ENCODE measurements at places on chromosomes 6 and 20.

DNA sequence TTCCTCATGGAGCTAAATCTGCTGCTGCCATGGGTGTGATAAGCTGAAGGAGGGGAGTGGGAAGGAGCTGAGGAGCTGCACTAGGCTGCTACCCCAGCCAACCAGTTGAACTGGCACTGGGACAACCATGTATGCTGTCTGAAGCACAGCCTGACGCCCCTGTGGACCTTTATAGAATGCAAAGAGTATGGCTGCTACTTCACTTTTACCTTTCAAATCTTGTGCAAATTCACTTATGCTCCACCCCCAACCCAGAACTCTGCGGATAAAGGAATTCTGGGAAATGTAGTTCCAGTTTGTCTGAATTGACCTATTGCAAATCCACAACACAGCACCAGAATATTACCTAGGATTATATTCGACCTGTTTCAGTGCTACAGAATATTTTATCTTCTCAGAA lies 217.4 kb upstream of the SLC35B3 start:
- DNase-seq = no peak

DNA sequence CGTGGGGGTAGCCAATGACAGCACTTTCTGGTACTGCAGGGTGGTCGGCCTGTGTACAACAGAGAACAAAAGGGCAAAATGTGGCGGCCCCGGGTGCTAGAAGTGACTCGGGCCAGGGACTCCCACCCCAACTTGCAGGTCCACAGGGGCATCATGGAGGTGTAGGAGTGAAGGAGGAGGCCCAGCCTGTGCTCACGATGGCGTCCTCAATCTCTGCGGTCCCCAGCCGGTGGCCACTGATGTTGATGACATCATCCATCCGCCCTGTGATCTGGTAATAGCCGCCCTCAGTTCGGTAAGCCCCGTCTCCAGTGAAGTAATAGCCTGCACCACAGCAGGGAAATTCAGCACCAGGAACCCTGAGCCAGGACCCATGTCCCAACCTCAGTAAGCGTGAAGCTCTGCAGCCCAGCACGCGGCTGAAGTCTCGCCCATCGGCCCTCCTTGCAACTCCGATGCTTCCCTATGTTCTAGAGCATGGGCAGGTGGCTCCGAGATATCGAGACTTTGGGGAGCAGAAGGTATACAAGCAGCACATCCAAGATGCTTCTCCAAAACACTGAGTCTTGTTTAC lies 20.2 kb upstream of the APMAP start:
- no peak for DNase-seq

DNA sequence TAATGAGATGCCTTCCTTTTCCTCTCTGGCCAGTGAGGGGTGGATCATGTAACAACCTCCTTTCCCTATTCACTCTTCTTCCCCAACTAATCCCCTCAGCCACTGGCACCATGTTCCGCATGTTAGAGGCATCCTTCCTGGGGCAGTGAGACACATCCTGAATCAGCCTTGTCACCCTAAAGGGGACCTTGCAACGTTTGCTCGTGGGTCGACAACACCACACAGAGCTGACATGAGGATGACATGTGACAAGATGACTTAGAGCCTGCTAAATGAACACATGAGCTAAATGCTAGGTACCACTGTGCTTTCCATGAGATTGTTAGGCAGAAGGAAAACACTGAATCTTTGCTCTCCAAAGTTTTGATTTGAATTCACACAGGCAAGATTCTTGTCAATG lies 129.2 kb downstream of the ATXN1 start:
- DNase-seq = no peak

GRCh38 chr6:34094474-34095135 lies 51.3 kb downstream of the GRM4 start:
- DNase-seq = no peak

DNA sequence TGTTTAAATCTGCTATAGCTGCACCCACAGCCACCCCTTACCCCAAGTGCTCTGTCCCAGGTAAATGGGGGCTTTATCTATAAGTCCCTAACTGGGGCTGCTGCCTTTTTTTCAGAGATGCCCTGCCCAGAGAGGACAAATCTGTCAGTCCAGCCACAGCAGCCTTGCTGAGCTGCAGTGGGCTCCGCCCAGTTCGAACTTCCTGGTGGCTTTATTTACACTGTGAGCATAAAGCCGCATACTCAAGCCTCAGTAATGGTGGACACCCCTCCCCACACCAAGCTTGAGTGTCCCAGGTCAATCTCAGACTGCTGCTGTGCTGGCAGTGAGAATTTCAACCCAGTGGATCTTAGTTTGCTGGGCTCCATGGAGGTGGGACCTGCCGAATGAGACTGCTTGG lies 505.2 kb downstream of the CBLN4 start:
- DNase-seq = no peak

DNA sequence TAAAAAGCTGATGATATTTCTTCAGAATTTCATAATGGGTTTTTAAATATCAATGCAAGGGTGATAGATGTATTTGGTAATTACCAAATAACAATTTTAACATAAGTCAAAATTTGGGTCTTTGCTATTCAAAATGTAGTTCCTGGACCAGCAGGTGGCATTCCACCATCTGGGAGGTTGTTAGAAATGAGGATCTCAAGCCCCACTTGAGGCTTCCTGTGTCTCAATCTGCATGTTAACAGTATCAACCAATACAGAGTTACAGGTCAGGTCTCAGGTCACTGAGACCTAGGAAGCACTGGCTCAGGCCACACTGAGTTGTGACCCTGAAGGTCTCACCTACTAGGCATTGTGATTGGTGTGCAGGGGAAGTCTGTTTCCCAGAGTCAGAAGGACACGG lies 57.2 kb upstream of the MTRF1L start:
- no peak for DNase-seq

- DNase-seq = peak; percentile 90
These were observed 47.3 kb upstream of the STXBP5 start for GRCh38 chr6:147156799-147157382.

- DNase-seq = no peak
These were observed 288.8 kb downstream of the BTBD9 start for GRCh38 chr6:38350942-38351341.

GRCh38 chr6:27321901-27322300 lies 9.8 kb upstream of the POM121L2 start:
- no peak for DNase-seq

DNA sequence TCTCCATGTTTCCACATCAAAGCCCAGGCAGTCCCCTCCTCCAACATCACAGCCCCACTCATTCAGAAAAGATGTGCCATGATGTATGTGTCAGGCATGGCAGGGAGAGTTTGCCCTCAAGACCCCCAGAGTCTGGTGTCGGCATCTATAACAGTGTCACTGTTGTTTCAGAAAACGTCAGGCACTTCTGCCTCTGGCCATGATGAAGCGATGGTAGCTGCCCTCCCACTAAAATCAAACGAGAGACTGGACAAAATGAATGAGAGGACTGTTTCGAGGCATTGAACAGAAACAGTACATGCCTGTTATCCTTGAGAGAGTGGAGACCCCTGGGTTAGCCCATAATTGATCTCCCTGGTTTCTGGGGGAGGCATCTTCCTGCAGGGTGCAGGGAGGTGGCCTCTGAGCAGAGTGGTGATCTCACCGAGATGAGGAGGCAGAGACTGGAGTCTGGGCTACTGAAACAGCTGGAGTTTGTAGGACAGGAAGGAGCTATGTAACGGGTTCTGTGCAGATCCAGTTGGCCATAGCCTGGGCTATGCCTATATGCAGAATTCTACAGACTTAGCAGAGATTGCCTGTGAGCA lies 144.5 kb downstream of the SYCP2 start:
- no peak for DNase-seq

DNA sequence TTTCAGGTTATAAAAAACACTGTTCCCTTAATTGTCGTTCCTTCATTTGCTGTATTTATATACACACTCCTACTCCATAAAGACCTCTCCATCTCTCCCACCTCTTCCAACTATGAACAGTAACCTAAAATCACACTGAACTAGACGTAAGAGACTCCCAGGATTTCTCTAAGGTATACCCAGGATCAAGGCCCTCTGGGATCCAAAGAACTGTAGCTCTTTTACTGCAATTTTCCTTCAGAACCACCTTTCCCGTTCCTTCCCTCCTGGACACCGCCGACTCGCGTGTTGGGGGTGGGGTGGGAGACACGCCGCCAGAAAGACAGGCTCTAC lies 680 bp downstream of the LATS1 start:
- no peak for DNase-seq

DNA sequence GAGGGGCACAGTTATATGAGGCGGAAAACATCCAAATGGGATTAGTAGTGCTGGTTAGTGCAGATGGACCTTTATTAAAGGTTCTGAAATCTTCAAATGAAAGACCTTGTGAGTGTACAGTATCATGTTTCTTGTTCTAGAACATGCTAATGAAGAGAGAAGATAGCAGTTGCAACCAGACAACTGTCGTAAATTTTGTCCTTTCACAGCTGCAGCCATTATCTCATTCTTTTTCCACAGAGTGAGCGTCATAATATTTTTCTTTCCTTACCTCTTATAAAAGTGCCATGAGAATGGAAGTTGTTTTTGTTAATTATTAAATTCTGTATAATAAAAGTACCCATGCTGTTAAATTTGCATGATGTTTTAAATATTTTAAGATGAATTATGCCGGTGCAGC lies 4.4 kb upstream of the C6orf163 start:
- no peak for DNase-seq

DNA sequence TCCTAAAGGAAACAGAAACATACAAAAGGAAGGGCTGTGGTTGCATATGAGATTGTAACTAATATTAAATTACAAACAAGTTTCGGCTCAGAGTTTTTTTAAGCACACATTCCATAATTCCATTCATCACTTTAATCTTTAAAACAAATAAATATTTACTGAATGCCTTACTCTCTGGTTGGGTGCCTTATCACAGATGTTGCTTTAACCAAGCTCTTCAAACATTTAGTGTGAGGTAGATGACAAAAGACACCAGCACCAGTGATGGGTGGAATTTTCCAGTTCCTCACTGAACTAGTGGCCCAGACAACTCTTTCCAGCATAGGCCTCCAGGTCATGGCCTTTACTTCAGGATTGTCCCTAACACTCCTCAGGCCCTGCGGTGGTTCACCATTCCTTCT lies 58.7 kb downstream of the ARHGAP18 start:
- DNase-seq = no peak

DNA sequence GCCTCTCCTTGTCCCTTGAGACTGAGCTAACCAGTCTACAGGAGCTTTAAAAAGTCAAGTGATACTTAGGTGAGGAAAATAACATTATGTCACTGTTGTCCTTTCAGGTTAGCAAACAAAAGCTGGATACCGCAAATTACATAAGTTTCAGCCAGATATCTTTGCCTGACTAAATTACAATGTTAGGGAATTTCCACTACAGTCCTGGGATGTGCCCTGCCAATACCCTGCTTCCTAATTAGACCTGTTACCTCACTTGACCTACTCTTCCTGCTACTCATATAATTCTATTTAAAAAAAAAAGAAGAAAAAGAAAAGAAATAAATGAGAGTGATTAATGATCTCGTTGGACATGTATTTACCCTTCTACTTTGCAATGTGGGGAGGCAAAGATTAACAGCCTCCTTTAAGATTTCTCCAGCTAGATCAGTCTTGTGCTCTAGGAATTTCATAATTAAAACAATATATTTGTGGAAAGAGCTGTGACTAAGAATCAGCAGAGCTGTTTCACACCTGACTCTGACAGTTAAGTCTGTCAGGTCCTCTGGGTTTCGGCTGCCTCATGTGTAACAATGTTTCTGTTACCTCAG lies 318.9 kb downstream of the HDGFL1 start:
- no peak for DNase-seq

DNA sequence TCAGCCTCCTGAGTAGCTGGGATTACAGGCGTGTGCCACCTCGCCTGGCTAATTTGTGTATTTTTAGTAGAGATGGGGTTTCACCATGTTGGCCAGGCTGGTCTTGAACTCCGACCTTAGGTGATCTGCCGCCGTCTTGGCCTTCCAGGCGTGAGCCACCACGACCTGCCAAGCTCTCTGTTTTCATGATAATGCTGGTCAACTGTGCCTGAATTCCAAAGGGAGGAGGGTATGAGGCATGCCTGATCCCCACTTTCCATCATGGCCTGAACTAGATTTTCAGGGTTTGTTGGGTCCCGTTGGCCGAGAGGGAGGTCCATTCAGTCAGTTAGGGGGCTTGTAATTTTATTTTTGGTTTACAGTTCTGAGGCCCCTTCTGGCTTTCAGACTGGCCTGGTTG lies 28.0 kb upstream of the ANGPT4 start:
- DNase-seq = no peak

DNA sequence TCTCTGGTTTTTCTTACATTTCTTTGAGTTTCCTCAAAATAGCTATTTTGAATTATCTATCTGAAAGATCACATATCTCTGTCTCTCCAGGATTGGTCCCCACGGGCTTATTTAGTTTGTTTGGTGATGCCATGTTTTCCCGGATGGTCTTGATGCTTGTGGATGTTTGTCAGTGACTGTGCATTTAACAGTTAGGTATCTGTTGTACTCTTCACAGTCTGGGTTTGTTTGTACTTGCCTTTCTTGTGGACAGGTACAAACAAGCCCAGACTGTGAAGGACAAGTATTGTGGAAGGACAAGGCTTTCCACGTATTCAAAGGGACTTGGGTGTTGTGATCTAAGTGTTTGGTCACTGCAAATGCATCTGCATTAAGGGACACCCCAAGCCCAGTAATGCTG lies 49.9 kb upstream of the TOP1 start:
- no peak for DNase-seq

GRCh38 chr6:11584244-11584643 lies 46.7 kb downstream of the TMEM170B start:
- no peak for DNase-seq

- peak; percentile 16 for DNase-seq
These were observed 30.9 kb downstream of the TMEM200A start for GRCh38 chr6:130396722-130397121.

GRCh38 chr20:25206063-25206403 lies 10.5 kb downstream of the ENTPD6 start:
- no peak for DNase-seq

GRCh38 chr20:18504479-18505060 lies 3.2 kb upstream of the SEC23B start:
- DNase-seq = no peak

DNA sequence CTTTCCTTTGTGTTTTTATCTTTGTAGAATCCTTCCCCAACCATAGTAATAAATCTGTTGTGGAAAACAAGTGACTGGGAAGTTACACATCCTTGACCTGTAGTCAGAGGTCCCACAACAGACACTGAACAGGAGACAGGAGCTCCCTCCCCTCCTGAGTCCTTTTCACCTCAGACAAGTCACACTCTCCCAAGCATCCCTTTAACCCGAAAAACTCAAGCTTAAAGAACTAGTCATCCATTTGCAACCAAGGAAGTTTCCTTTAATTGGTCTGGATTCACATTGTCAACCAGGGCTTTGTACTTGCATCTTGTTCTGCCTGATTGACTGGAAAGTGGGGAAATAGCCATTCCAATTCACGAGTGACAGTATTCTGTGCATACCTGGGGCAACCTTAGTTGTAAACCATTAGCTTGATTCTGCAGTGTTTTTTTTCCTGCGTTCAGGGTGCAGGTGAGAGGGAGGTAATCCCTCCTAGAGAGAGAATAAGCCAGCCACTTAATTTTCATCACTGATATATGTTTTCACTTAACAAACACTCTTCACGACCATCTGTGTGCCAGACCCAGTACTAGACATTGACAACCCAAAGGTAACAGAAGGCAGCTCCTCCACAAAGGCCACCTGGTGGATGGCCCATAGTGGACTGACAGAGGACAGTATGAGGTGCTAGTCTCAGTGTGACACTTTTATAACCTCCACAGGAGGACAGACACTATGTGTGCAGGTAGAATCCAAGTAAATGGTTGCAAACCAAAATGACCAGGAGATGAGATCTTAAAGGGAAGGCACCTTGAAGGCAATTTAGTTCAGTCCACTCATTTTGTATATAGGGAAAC lies 112.4 kb downstream of the SLX4IP start:
- no peak for DNase-seq

GRCh38 chr20:44571362-44571988 lies 10.9 kb upstream of the PKIG start:
- DNase-seq = no peak

- DNase-seq = no peak
These were observed 125.3 kb upstream of the EXOC2 start for GRCh38 chr6:818196-818595.

Data from HCEC 1CT (cell line).